ENCODE measurements at places on chromosomes 7 and 10. TPM values are rescaled to one million over a fixed set of nuclear protein-coding genes. Genes with fewer than 3 reads are reported as not detected.

CDHR1 gene
- 150 TPM for total RNA-seq

CFTR gene
- total RNA-seq = 2.5 TPM

SFRP5 gene
- total RNA-seq = 68.7 TPM

MYO3A gene
- 10.5 TPM for total RNA-seq

TBRG4 gene
- 47.3 TPM for total RNA-seq

PLAU gene
- 8.1 TPM for total RNA-seq
